NCI-H2227 treated with DMSO at 0.1 percent for 48 hours (cell line): ENCODE measurements at places on chromosomes 13 and 19.
A peak's percentile ranks its signal among the peaks of the same experiment; 100 is the strongest.

DNA sequence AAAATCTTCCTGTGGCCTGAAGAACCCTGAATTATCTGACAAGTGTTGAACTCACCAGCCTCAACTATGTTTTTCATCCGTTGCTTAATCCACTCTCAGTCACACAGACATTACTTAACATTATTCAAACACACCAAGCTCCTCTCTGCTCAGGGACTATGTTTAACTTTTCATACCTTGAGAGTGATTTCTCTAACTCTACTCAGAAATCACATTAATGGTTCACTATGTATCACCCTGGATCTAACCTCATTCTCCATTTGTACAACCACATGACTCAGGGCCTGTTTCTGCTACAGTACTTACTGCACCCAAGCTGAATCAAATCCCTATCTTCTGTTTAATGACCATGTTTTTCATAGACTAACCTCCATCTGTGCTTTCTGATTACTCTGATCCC is 553.7 kb upstream of the PRR20A start:
- DNase-seq: no peak

DNA sequence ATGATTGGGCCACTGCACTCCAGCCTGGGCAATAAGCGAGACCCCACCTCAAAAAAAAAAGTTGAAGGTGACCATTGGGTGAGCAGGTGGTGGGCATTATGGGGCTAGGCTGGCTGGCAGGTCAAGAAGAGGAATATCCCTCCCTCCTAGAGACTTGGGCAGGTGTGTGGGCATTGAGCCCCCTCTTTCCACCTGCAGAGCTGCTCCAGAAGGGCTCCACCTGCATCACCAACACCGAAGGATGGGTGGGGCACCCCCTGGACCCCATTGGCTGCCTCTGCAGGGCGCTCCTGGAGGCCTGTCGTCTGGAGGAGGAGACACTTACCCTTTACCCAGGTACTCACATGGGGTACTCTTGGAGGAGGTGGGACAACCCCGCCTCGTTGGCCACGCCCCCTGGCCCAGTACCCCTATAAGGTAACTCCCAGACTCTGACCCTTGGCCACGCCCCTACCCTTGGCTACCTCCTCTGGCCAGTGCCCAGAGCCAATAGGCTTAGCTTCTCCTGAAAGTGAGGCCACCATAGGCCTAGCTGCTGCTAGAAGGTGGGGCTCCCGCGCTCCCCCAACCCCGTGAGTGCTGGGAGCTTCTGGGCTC is 21.9 kb downstream of the ZSWIM4 start:
- DNase-seq: peak; percentile 13

DNA sequence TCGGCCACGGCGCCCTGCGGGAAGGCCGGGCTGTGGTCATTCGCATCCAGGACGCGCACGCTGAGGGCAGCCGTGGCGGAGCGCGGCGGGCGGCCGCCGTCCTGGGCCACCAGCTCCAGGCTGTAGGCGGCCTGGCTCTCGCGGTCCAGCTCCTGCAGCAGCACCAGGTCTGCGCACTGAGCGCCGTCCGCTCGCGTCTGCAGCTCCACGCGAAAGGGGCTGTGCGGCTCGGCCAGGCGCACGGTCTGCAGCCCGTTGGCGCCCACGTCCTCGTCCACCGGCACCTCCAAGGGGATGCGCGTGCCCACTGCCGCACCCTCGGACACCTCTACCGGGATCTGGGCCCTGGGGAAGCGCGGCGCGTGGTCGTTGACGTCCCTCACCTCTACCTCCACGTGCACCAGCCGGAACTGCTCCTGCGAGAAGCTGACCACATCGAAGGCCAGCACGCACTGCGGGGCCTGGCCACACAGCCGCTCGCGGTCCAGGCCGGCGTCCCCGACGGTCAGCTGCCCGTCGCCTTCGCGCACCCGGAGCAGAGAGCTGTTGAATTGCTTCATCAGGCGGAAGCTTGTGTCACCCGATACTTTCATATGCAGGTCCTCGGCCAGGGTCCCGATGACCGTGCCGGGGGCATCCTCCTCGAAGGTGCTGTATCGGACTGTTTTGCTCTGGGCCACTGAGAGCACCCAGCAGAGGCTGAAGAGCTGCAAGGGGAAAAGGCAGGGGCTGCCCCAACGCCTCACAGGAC is 583 bp downstream of the PCDH8 start:
- no peak for DNase-seq

DNA sequence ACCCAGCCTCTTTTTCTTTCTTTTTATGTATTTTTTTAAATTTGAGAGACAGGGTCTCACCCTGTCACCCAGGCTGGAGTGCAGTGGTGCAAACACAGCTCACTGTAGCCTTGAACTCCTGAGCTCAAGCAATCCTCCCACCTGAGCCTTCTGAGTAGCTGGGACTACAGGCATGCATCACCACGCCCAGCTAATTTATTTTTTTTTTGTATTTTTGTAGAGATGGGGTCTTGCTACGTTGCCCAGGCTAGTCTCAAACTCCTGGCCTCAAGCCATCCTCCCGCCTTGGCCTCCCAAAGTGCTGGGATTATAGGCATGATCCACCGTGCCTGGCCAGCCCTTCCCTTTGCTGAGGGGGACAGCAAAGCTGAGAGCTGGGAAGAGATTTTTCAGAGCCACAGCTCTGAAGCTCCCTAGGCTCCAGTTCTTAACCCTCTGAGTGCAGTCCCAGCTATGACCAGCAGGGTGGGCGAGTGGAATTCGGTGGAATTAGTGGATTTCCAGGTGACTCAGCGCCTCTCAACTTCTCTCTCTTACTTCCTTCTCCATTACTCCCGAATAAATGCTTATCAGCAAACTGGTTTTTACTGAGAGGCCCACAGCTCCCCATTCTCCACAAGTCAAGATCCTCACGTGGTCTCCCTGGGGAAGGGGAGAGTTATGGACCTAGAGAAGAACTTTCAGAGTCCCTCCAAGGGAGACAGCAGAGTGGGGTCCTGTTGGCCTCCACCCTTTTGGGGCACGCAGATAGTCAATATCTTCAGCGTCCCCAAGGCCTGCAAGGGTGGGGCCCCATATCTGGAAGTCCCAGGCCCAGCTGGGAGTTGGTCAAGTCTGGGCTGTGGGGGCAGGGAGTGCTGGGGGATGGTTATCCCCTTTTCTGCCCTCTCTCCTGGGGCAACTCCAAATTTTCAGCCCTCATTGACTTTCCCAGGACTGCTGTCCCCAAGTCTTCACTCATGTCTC is 1.2 kb downstream of the BLVRB start:
- DNase-seq: peak; percentile 94

- peak; percentile 7 for DNase-seq
Measured at GRCh38 chr19:47495478-47496372, 11.7 kb upstream of the KPTN start.

- DNase-seq: no peak
Measured at GRCh38 chr19:53660584-53660983, 28.8 kb downstream of the DPRX start.

- DNase-seq: no peak
Measured at GRCh38 chr19:40270362-40271089, 14.6 kb downstream of the AKT2 start.

- DNase-seq: no peak
Measured at GRCh38 chr19:29645911-29646310, 19.4 kb upstream of the PLEKHF1 start.

- no peak for DNase-seq
Measured at GRCh38 chr19:35522745-35523327, 5.3 kb downstream of the SBSN start.

DNA sequence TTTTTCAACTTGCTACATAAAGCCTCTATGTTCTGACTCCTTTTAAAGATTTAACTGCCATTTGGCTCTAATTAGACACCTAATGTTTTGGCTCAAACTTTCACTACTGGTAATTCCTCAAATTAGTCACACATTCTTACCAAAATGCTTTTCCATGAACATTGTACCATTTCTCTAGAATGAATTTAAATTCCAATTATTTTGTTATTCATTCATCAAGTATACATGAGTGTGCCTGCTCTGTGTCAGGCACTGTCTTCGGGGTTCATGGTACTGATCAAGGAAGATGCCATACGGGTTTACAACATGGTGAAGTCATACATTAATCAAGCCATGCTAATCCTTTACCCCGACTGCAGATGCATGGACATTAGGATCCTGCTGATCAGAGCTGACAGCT is 69.1 kb upstream of the POSTN start:
- no peak for DNase-seq

GRCh38 chr19:3283886-3284657 is 59.6 kb downstream of the CELF5 start:
- DNase-seq: no peak

DNA sequence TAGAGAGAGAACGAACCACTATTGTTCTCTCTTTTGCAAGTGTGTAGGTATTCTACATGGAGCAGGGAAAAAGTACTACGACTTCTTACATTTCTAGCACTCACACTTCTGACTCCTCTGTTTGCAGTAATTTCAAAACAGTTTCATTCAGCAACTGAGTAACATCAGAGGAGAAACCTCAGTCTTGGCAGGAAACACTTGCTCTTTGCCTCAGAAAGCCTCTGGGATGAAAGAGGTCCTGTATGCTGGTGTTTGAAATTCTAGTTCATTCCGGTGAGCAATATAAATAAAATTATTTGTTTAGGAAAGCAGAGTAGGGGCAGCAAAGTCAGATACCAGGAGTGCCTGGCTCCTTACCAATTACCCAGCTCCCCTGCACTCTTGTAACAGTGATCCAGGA is 595.5 kb downstream of the TBC1D4 start:
- no peak for DNase-seq

GRCh38 chr19:5674714-5675113 is 5.6 kb downstream of the MICOS13 start:
- DNase-seq: no peak

- no peak for DNase-seq
Measured at GRCh38 chr19:9431475-9431874, 3.9 kb downstream of the ZNF266 start.

DNA sequence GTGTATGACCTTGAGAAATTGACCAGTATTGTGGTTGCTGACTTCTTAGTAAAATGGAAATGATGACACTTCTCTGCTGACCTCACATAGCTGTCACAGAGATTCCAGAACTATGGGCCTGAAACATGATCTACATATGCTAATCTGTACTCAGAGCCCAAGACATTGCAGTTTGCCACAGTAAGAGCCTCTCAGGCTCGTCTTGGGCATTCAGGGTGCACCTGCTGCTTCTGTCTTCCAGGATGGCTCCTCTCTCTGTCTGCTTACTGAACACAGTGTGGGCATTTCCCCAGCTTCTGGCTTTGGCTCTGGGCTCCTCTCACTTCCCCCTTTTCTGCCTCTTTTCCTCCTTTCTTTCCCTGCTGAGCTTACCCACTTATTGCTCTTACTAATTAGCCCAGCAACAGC is 22.3 kb upstream of the SLC46A3 start:
- no peak for DNase-seq

DNA sequence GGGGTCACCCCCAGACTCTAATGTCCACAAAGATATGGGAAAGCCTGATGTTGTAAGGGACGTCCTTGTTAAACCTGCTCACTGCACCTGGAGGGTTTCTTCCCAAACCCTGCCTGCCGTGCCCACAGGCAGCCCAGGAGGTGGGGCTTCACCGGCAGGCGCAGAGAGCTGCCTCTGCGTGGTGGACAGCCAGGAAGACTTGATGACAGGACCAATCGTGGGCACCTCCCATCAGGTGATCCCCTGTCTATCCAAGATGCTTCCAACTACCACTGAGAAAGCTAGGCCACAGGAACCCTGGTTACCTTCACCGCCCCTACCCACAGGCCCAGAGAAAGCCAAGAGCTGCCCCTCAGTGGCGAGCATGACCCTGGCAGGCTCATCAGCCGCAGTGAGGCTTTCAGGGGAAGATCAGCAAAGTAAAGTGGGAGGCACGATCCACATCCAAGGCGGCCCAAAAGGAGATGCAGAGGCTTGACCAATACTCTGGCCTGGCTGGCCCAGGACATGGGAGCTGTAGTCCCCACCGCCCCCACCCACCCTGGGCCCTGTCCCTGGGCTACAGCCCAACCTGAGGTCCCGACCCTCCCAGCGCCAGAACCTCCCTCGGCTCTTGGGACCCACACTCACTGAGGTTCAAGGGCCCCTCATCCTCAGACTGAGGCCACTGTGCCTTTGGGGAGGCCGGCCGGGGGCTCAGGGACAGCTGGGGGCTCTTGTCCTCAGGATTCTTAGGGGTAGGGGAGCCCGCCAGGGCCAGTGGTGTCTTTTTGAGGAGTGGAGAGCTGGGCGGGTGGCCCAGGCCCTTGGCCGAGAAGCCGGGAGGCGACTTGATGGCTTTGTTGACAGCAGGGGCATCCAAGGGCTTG is 10.4 kb upstream of the AKAP8L start:
- DNase-seq: no peak

DNA sequence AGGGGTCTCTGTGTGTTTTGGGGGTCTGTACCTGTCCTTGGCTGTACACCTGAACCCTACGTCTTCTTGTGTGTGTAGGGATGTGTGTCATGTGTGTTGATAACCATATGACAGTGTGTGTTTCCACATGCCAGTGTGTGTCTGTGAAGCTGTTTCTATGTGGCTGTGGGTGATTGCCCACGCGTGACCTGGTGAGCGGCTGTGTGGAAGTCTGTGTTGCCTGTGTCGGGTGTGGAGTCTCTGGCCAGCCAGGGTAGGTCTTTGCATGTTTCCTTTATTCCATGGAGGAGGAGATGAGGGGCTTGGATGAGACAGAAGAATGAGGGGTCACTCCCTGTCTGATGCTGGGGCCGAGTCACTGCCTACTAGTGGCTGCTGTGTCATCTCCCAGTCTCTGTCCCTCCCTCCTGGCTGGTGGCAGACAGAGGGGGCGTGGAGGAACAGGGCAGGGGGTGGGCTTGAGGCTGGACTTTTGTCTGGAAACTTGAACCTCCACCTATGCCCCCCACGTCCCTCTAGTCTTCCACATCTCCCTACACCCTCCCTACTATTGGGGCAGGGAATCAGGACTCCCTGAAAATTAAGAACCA is 2.8 kb upstream of the FOSB start:
- DNase-seq: no peak

DNA sequence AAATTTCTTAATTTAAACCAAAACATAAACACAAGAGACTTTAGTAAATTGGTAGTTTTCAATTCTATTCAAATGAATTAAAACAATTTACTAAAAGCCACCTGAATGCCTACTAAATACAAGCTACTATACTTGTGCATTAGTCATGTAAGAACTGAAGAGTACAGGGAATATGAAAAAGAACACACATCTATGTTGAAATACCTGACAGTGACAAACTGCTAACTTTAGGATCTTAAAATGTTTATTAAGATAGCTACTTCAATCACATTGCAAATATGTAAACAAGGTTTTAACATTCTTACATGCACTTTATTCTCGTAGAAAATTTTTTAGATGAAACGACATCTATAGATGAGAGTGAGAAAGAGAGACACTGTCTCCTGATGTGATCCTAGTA is 4.1 kb downstream of the SPRYD7 start:
- DNase-seq: no peak

DNA sequence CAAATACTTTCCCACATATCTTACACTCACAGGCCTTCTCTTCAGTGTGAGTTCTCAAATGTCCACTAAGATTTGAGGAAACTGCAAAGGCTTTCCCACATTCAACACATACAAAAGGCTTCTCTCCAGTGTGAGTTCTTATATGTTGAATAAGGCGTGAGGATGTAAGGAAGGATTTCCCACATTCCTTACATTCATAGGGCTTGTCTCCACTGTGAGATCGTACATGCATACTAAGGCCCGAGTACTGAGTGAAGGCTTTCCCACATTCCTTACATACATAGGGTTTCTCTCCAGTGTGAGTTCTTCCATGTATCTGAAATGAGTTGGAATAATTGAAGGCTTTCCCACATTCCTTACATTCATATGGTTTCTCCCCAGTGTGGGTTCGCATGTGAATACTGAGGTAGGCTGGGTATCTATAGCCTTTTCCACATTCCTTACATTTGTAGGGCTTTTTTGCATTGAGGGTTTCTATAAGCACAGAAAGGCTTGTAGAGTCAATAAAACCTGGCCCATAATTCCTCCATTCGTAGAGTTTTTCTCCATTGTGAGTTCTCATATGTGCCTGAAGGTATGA is 9.6 kb downstream of the ZNF426 start:
- no peak for DNase-seq
